ENCODE measurements at places on chromosomes 7 and 10.

- no peak for DNase-seq
Observed at GRCh38 chr7:158837790-158838637, 8.7 kb upstream of the ESYT2 start.

- DNase-seq: no peak
Observed at GRCh38 chr7:47698386-47698785, 116.5 kb upstream of the TNS3 start.

DNA sequence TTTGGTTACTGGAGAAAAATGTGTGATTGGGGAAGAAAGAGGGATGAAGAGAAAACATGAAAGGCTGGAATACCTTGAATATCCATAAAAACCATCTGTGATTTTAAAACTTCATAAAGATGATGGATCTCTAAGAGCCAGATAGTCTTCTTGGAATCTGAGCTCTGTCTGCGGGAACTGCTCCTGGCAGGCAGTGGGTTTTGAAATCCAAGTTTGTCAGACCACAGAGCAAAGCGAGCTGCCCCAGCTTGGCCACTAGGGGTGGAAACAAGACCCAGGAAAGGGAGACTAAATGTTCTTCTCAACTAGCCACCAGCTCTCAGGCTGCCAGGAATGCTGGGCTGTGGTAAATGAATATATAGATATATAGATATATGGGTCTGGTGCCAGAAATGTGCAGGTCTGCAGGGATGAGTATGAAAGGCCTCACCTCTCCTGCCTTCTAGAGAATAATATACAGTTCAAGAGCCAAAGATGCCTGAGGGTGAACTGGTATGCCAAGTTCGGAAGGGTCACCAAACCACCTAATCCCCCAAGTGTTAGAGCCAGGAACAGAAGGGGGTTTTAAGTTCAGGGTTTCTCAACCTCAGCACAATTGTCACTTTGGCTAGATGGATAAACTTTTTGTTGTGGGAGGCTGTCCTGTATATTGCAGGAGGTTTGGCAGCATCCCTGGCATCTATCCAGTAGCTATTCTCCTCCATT is 208.8 kb downstream of the KCNMA1 start:
- no peak for DNase-seq

DNA sequence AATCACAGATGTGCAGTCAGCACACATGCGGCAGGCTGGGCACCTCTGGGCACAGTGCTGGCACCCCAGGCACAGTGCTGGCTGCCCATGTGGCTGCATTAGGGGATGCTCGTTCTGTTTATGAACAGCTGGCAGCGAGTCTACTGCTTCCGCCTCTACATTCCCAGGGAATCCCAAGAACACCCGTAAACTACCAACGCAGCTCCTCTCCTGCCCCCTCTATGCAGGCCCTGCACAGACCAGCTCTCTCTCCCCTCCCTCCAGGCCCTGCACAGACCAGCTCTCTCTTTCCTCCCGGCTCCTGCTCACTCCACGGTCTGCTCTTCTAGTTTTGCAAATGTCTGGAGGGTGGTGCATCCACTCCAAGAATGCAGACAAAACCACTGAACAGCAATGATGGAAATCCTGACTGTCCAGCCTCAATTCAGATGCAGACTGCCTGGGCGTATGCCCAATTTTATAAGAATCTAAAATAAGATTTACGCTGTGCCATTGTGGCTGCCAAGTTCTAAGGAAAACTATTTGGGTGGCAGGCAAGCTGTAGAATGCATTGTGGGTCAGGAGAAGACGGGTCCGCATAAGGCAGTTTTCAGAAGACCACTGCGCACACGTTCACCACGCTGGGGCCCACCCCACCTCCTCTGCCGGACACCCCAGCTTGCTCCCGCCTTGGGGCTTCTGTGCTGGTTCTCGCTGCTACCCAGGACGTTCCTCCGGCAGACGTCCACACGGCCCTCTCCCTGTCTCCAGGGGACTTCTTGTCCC is 234.6 kb downstream of the ZMYND11 start:
- no peak for DNase-seq

DNA sequence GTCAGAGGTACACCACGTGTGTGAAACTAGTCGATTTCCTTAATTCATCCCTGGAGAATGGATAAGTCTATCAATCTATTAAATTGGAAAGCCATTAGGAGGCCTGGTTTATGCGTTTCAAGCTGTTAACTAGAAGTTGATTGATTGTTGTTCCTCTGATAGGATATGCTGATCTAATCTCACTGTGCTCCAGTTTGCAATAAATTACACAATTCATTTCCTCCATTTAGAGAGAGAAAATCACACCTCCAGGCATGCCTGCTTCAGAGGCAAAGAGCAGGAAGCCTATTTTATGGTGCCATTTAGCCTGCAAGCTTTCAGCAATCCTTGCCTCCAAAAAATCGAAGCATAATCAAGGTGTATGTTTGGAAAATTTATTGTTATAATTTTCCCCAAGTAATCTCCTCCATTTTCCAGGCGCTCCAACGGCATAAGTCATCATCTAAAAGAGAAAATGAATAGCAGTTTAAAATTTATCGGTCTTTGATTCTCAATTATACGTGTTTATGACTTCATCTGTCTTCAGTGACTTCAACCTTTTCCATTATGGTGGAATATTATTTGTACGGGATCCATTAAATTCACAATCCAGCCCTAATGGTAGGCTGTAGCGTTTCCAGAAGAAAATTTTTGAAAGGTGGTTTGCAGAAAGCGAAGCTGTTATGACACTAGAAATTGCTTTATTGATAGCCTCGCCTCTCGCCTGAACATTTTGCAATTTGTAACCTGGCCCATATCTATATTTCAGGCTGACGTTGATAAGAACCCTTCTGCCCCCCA is 42.9 kb upstream of the HMX3 start:
- DNase-seq: no peak

GRCh38 chr7:124071843-124072242 is 39.0 kb upstream of the TMEM229A start:
- DNase-seq: no peak

GRCh38 chr10:33034931-33035330 is 76.9 kb upstream of the ITGB1 start:
- no peak for DNase-seq

DNA sequence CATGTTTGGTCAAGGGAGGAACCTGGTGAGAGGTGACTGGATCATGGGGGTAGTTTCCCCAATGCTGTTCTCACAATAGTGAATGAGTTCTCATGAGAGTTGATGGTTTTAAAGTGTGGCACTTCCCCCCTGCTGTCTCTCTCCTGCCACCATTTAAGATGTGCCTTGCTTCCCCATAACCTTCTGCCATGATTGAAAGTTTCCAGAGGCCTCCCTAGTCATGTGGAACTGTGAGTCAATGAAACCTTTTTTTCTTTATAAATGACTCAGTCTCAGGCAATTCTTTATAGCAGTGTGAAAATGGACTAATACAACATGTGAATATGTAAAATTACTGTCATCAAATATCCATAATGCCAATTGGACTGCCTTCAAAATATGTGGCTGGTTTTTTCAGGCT is 165.5 kb upstream of the TARP start:
- DNase-seq: no peak

- no peak for DNase-seq
Observed at GRCh38 chr7:99786726-99787335, 2.8 kb upstream of the CYP3A4 start.

DNA sequence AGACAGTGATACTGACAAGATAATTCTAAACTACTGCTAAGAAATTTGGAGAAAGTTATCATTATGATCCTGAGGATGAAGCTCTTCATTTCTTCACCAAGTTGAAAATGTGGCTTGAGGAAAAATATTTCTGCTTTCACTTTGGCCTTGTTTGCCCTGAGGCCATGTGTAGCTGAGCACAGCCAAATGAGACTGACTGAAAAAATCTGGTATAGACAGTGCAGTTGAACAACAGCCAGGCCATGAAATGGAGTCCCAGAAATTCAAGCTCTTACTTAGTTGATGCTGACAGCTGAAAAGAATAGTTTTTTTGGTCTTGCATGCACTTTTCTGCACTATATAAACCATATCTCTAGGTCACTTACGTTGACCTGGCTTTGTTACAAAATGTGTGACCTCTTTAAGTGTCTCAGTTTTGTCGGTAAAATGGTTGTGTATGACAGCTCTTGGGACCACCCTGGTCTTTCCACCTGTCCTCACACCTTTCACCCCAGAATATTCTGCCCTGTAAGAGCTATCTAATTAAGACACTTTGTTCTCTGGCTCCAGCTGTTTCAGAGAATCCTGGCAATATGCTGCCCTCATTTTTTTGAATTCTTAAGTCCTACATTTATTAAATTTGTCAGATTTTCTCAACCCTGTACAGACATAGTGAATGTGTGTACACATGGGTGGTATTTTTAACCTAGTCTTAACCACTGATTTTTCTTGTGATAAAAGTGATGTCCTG is 91.3 kb downstream of the CD36 start:
- DNase-seq: no peak

- DNase-seq: no peak
Observed at GRCh38 chr10:132606536-132607316, 69.1 kb downstream of the INPP5A start.

- no peak for DNase-seq
Observed at GRCh38 chr10:79181698-79182521, 113.1 kb downstream of the ZMIZ1 start.

- no peak for DNase-seq
Observed at GRCh38 chr10:27242473-27242950, 1.9 kb upstream of the ACBD5 start.

- DNase-seq: no peak
Observed at GRCh38 chr10:100827819-100828737, 82.7 kb downstream of the PAX2 start.

GRCh38 chr10:60917331-60918280 is 26.4 kb downstream of the RHOBTB1 start:
- DNase-seq: no peak

DNA sequence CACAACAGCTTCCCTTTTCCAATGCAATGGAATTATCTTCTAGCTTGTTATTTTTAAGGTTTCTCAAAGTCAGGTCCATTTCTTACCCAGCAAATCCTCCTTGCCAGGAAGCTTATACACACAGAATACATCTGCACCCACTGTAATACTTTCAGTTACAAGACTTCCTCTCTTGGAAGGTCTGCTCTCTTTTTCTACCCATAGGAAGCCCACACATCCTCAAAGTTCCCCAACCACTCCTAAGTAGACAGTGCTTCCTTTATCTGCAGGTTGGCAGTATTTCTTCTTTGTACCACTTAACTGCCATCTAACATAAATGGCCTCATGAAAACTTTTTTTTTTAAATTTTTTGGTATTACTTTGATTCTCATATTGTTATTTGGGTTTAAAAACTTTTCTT is 155.6 kb downstream of the TAX1BP1 start:
- no peak for DNase-seq

GRCh38 chr10:117968354-117969182 is 78.2 kb downstream of the RAB11FIP2 start:
- DNase-seq: no peak

DNA sequence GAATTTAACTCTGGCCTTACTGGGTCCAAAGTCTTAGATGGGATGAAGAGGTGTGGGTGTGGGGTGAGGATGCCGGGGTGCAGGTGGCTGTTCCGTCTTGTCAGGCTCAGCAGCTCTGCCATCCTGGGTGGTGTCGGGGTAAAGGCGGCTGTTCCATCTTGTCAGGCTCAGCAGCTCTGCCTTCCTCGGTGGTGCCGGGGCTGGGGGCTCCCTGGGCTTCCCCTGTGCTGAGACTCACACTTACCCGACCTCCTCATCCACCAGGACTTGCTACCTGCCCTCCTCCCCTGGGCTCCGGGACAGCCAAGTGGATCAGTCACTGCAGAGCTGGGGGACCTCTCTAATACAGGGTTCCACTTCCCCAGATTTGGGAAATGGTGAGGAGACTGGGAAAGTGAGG is 244.3 kb upstream of the SHH start:
- DNase-seq: no peak

GRCh38 chr10:101230183-101230917 is 1.1 kb upstream of the LBX1 start:
- no peak for DNase-seq

Data from activated CD8-positive, alpha-beta memory T cell treated with anti-CD3 and anti-CD28 coated beads for 1 hour (primary cell).